Stimulated activated CD4-positive, alpha-beta T cell treated with anti-CD3 and anti-CD28 coated beads, TNF-alpha, amount 100 ng/mL, for 24 hours (primary cell): ENCODE measurements at places on chromosomes 5 and 9.

DNA sequence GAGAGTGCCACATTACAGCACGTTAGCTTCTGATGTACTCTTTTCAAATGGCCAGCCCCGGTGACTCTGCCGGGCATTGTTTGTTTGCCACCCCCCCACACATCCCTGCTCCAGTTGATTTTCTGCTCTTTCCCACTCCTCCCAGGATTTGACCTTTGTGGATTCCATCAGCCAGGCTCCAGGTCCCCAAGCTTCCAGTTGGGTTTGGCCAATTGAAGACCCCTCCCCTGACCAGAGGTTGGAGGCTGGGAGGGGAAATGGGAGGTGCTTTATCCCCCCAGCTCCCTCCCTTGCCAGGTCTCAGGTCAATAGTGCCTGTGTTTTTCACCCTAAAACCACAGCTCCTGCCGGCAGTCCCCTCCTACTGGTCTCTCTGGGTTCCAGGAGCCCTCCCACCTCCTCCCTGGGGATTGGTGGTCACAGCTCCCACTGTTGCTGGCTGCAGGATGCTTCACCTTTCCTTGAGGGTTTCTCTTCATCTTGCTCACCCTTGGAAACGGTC, 34.9 kb downstream of the IRF1 start:
- DNase-seq = no peak

DNA sequence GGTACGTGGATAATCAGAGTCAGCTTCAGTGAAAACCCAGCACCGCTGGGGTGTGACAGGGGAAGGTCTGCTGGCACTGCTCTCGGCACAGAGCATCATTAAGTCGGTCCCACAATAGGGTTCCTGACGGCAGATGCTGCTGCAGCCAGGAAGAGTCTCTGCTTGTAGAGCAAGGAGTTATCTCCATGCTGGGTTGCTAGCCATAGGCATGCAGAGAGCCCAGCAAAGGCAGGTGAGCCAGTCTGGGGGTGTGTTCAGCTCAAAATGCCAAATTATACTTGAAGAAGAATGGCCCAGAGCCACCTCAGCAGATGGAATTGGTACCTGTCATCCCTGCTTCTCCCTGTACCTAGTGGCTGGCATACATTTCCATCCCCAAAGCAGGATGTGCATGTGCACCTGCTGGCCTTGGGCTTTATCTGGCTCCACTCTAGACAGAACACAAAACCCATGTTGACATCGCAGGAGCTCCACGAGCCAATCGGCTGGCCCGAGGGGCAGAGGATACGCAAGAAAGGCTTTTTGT, 100.8 kb downstream of the WDR41 start:
- no peak for DNase-seq

- no peak for DNase-seq
Observed at GRCh38 chr5:159533197-159533596, 202.9 kb upstream of the IL12B start.

DNA sequence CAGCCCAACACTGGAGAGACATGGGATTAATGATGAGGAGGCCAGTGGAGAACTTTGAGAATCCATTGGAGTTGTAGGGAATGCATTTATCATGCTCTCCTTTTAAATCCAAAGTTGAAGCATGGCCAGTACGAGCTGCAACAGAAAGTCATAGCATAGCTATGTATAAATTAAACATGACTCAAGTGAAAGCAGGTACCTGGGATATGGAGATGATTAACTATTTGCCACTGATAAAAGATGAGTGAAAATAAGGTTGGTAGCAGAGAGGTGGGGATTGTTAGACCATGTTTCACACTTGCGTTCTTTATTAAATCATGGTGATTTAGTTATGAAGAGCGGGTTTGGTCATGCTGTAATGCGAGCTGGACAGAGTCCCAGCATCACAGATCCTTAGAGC, 189.6 kb downstream of the ARHGEF28 start:
- DNase-seq = no peak

DNA sequence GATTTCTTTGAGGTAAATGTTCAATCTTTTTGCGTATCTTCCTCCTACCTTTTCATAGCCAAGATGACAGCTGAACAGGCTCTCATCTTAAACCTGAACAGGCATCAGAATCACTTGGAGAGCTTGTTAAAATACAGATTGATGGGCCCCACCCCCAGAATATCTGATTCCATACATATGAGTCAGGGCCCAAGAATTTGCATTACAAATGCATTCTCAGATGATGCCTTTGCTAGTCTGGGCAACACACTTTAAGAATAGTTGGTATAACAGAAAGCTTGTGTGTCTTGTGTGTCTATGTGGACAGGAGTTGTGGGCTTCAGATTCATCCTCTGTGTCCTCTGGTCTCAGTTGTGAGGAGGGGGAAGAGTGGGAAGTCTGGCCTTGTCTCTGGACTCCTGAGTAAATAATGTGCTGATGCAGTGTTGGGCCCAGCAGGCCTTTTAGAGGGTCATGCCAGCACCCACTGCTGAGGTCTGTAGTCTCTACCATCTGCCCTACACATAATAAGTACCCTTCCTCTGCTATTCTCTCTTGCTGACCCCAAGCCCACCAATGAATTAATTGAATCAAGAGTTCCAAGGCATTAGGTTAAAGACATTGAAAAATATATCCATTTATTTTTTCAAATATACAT, 43.1 kb downstream of the PTCD2 start:
- no peak for DNase-seq
